ENCODE measurements at places on chromosomes 13 and 19.

- DNase-seq, result no peak
Observed at GRCh38 chr13:50357136-50357535, 341.9 kb downstream of the KCNRG start.

DNA sequence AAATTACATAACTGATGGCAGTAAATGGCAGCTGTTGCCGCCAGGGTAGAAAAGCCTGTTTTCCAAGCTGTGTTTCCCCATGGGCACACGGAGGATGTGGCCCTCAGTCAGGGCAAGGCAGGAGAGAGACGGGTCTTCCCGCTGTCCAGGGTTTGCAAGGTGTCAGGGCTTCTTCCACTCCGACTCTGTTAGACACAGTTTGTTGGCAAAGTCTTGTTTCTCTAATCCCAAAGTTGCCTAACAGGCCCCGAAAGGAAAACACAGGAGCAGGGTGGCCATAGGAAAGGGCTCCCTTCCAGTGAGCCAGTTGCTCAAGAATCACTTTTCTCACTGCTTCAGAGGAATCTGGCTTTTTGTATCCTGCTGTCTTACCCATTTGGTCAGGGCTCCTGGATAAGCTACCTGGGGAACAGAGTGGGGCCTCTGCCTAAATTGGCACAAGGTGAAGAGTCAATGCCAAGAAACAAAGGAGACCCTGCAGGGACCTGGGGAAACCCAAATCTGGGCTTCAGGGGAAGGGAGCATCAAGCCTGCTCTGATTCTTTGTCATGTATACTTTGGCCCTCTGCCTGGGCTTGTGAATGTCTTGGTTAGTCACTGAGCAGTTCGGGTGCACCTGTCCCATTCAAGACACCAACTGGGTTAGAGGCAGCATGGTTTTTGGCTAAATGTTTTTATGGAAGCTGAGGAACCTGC is 29.0 kb upstream of the CXCL17 start:
- DNase-seq, result no peak

DNA sequence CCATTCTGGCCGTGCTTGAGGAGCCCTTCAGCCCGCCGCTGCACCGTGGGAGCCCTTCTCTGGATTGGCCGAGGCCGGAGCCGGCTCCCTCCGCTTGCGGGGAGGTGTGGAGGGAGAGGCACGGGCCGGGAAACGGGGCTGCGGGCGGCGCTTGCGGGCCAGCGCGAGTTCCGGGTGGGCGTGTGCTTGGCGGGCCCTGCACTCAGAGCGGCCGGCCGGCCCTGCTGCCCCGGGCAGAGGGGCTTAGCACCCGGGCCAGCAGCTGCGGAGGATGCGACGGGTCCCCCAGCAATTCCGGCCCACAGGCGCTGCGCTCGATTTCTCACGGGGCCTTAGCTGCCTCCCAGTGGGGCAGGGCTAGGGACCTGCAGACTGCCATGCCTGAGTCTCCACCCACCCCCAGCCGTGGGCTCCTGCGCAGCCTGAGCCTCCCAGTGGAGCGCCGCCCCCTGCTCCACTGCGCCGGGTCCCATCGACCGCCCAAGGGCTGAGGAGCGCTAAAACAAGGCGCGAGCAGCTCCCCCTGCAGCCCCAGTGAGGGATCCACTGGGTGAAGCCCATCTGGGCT is 76.5 kb downstream of the PCDH20 start:
- no peak for DNase-seq

DNA sequence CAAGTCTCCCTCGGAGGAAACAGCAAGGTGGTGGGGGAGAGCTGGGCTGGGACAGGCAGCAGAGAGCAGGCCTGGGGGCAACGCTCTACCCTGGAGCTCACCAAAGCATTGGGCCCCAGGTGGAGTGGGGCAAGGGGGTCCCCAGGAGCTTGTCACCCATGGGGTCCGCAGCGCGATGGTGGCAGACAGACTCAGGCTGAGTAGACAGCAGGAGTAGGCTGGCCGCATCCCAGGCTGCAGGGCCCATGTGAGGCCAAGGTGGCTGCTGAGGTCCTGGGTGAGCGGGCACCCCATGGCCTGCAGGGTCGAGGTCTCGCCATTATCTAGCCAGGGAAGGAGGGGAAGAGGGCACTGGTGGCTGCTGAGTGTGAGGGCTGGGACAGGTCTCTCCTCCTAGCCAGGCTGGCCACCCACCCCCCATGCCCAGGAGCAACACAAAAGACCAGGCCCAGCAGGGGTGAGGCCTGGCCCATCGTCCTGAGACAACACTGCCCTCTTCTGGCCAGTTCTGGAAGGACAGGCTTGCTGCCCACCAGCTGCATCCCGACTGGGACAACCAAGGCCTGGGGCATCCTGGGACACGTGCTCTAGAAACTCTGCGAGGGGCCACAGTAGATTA is 33.1 kb downstream of the CEBPG start:
- peak; percentile 83 for DNase-seq

DNA sequence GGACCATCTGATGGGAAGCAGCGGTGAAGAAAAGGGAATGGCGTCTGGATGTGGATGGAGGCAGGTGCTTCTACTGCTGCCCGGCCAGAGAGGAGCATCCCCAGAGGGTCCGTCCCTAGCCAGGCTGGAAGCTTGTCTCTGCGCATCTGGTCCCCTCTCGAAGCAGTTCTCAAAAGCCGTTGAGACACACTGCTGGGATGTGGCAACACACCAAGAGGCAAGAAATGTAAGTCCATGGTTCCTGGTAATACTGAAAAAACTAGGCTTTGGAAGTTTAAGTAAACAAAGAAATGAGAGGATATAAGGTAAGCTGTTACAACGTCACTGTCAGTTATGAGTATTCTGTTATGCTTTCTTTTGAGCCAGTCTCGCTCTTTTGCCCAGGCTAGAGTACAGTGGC is 15.1 kb upstream of the FFAR2 start:
- no peak for DNase-seq

GRCh38 chr19:633786-634639 is 676 bp upstream of the POLRMT start:
- DNase-seq, result no peak

Data from omental fat pad (tissue), 4 donors.